Esophagus squamous epithelium (tissue), 5 donors: ENCODE measurements at places on chromosomes 6 and 20.

- DNase-seq = no peak
These were observed 49.8 kb upstream of the FANCE start for GRCh38 chr6:35402136-35402855.

- no peak for DNase-seq
These were observed 2.7 kb upstream of the PAX1 start for GRCh38 chr20:21702553-21703470.

DNA sequence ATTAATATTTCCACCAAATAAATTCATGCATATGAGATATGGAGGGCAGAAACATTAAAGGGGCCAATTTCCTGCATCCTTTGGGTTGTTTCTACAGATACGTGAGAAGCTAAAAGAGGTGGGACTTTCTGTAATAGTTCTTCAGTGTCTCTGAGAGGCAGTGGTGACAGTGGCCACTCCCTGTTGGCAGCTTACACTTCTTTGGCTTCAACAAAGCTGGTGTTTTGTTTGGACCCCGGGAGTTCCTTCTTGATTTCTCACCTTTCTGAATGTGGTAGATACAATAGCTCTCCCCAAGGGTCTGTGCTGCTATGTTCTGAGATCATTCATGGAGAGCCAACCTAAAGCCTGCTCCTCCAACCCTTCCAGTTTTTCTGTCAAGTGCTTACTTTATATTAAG is 7.8 kb downstream of the PLCB1 start:
- DNase-seq = no peak

DNA sequence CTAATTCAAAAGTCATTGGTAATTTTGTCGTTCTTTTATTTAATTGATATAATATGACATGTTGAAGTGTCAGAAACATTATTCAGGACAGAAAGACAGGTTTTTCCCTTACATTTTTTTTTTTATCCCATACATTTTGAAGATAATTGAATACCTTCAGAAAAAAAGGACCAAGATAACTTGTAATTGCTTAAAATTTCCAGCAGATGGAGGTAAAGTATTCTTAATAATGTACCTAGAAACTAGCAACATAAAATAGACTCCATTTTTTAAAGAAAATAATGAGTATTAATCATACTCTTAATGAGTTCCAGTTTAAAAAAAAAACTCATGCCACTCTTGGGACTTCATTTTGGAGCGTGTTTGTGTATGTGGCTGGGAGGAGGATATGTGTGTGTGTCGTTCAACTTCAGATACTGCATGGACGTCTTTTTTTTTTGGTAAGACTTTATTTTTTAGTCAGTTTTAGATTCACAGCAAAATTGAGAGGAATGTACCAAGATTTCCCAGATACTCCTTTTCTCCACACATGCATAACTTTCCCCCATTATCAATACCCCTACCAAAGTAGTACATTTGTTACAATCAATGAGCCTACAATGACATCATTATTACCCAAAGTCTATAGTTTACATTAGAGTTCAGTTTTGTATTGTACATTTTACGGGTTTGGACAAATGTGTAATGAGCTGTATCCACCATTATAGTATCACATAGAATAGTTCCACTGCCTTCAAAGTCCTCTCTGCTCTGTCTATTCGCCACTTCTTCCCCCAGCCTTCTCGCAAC is 79.4 kb downstream of the ROS1 start:
- no peak for DNase-seq

- no peak for DNase-seq
These were observed 101.3 kb downstream of the QRSL1 start for GRCh38 chr6:106730718-106731117.

- DNase-seq = no peak
These were observed 2.0 kb upstream of the RSPO4 start for GRCh38 chr20:1003920-1004697.

DNA sequence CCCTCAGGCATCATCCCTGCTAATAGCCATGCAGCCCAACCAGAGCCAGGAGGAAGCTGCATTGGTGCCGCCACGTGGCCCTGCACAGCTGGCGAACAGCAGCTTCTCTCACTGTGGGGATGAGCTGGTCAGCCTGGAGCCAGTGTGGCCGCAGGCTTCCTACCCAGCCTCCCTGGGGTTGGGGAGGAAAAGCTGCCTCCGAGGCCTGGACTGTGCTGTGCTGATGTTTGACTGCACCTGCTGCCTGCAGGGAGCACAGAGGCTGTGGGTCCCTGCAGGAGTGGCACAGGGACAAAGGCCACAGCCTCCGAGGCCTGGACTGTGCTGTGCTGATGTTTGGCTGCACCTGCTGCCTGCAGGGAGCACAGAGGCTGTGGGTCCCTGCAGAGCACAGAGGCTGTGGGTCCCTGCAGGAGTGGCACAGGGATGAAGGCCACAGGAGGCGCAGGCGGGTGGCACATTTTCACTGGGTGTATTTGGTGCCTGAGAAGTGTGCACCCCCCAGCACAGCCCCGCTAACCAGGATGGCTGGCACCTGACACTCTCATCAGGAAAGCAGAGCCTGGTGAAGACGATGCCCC is 83.9 kb downstream of the DLL1 start:
- no peak for DNase-seq

DNA sequence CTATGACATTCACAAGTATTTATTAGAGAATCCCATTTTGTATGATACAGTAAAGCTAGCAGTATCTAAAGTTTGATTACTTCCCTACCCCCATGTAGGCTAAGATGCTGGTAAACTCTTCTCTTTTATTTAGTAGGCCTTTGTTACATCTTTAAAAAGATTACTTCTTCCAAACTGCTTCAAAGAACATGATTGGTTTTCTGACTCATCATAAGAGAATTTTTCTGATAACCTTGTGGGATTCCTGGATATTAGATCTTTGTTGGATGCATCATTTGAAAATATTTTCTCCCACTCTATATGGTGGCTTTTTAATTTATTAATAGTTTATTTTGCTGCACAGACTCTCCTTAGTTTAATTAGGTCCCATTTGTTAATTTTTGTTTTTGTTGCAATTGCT is 898.3 kb upstream of the ADGRB3 start:
- DNase-seq = no peak

DNA sequence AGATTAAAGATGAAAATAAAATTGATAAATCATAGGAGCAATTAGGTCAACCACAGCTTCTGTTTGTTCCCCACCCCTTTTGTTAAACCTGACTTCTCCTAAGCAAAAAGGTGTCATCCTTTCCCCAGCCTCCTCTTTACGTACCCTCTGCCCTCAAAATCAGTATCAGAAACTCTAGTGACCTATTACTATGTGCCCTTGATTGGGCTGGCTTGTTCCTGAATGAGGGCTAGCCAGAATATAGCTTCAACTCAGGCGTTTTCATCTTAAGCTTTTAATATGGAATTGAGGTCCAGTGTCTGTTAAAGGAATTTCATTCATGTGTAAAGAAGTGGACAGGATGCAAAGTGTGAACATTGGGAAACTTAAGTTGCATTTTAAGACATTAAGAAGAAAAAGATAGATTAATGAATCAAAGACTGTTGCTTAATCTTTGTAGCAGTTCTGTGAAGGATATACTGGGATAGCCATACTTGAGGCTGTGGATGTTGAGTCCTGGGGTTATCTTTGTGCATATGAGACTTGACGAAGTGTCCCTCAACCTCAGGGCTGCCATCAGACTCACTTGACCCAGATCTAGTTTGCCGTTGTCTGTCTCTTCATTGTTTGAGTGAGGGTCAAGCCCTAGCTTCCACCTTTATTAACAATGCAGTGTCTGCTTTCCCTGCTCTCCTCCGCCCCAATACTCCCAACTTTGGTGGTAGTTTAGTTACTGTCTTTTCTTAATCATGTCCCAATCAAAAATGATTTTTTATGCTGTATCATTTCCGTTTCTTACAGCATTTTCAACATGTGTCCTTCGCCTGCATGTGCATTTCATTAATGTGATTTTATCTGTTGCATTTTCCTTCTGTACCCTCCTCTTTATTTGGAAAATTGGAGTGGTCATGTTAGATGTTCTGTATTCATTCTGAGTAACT is 1.9 kb downstream of the TBPL1 start:
- DNase-seq = no peak

GRCh38 chr6:40634429-40634828 is 47.3 kb upstream of the LRFN2 start:
- no peak for DNase-seq

DNA sequence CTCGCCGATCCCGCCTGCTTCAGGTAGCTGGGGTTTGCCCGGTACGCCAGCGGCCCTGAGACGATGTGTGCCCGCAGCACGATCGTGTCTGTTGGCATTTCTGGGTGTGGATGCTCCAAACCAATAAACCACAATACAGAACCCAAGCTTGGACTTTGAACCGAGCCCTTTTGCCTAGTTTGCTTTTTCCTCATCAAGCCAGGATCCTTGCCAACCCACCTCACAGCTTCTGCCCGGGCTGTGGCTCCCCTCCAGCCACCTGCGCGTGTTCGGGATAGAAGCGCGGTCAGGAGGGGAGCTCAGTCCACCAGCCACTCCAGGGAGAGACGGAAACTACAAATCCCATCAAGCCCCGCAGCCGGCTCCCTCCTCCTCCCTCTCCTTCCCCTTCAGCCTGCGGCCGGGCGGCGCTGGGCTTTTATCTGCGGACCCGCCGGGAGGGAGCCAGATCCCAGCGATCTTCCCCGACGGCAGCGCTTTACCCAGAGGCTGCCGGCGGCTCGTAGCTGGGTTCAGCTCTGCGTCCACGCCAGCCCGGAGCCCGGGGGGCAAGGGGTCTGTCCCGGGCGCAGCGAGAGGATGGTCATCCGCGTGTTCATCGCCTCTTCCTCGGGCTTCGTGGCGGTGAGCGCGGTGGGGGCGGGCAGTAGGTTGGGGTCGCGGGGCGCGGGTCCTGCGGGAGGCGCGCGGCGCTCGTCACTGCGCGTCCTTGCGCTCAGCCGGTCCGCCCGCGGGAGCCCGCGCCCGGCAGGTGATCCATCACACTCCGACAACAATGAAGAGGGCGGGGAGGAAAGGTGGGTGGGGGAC is at the start of gene SH3BGRL2:
Gene SH3BGRL2 (plus strand): TSS at position 447 of the 810 bp plus-strand sequence. CDS start 133 bp downstream, at position 580.
- DNase-seq = no peak

DNA sequence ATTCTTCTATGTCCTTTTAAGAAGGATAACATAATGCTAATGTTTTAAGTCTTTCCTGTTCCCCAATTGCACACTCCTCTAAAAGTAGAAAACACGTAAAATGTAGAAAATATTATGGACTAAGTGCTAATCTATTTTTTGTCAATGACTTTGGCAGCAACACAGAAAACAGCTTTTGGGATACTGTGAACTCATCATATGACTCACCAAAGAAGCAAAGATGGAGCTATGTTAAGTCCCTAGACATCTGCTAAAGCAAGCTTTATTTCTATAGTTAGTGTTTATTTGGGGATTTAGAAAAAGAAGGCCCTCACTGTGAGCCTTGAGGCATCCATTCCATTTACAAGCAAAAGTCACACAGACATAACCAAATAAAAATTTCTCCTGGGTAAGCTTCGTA is 23.0 kb downstream of the OPN5 start:
- no peak for DNase-seq

DNA sequence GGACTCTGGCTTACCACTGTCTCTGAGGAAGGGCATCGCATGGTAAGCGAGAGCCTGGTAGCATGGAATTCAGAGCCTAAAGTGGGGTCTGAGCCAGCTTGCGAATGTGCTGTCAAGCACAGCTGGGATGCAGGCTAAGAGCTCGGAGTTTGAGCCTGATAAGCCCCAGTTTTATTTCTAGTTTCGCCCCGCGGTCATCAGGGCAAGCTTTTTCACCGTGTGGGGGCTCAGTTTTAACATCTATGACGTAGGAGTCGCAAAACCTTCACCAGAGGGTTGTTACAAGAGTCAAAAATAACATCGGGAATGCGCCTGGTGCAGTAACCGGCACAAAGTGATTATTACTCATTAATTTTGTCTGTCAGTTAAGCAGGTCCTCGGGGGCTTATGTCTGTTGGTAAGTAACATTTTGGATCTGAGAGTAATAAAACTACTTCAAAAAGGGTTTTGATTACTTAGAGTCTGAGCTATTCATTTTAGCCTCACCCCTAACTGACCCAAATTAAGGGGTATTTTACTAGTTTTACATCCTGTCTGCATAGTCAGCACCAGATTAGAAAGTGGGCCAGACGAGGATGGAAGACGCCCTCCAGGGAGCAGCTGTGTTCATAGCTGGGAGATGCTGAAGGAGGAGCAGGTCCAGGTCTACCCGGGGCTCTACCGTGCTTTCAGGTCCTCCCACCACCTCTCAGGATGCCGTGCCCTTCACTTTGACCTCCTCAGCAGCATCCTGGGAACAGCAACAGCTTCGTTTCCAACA is 29.7 kb downstream of the SLC22A23 start:
- no peak for DNase-seq

DNA sequence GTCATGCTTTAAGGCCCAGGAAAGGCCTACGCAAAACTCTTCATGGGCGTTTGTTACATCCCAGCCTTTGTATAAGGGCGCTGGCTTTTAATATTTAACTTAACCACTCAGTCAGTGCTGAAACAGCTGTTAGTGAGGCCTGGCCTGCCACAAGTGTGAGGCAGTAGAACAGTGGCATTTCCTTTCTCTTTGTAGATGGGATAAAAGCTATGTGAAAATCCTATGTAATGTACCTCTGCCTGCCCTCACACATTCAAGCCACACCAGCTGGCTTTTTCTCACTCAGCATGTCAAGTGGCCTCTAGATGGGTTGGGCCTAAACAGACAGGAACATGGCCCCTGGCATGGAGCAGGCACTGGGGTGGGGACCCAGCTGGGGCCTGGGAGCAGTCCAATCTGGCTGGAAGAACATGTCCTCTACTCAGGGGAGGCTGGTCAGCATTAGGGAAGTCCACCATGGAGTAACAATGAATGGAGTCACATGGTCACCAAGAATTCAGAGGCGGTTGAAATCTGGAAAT is 20.7 kb downstream of the CGA start:
- DNase-seq = no peak

- no peak for DNase-seq
These were observed 113.6 kb upstream of the MAN1A1 start for GRCh38 chr6:119463081-119463626.

DNA sequence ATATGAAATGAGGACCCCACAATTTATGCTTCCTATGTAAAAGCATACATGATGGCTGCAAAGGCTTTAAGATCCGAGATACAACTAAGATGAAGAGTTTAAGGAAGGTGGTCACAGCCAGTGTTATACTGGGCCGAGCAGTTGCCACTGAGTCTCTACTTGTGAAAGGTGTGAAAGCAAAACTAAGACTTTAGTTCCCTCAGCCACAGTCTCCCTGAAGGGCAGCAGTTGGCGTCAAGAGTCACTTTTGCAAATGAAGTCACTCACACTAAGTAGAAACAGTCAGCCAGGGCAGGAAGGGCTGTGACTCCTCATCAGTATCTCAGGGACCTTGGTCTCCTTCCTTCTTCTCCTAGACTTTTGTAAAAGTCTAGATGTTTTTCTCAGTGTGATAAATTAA is 191.6 kb upstream of the MCHR2 start:
- DNase-seq = no peak

- DNase-seq = no peak
These were observed 96.2 kb upstream of the CNR1 start for GRCh38 chr6:88262332-88262731.

DNA sequence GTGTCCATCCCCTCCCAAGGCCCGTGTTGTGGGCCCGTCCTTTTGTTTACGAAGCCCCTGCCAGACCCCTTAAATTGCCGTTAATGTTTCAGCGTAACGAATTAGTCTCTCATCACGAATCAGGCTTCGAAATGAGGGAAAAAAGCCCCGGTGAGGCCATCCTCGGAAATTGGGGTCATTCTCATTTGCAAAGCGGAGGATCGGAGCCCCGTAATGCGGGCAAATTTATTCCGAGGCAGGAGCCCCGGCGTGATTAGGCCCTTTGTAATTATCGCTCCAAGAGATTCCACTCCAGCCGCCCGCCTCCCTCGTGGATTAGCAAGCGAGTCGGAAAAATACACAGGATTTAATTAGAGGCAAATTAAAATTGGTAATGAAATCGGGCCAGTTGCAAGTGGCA is 44.9 kb upstream of the MDFI start:
- no peak for DNase-seq
